ENCODE measurements at places on chromosomes 6 and 20.

DNA sequence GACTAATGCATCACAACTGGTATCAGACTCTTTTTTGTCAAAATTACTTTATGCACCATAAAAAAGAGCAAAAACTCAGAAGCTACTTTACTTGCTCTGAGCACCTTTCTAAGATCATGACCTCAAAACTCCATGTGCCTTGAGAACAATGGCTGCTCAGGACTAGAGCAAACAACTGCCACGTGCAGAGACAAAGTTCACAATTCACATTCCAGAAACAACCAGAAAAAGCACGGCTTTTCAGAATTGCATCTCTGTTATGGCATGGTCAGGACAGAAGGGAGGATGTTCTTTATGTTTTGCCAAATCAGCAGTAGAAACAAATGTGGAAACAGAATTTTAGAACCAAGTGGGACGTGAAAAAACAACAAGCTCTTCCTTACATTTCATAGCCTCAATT is 70.5 kb downstream of the CNKSR3 start:
- no peak for DNase-seq

DNA sequence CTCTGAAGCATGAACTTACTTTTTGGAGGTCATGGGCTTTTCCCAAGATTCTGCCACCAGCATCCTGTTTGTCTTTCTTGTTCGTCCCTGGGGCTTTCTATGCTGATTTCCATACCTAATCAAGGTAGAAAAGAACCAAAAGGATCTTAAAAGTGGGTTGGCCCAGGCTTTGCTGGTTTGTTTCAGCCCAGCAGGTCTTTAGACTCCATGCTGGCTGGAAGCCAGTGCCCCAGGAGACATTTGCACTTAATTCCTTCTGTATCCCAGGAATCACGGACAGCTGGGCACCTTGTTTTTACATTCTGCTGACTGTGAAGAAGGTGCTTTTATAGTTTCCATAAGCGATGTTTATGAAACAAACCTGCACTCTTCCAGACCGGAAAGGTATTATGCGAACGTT is 195.9 kb downstream of the CDH4 start:
- DNase-seq: no peak

DNA sequence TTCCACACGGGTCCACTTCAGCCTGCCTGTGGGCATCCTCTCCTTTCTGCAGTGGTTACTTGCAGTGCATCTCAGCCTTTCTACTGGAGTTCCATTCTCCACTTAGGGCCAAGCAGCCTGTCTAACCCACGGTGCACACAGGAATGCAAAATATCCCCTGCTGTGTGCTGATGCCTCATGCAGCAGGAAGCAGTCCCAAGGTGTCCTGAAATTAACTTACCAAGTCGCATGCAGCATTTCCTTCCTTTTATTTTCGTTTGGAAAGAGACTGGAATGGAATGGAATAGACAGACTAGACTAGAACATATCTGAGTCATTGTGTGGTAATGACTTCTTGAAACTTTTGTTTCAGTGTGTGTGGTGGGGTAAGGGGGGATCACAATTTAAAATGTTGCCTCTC is 25.9 kb upstream of the FOXQ1 start:
- DNase-seq: no peak

DNA sequence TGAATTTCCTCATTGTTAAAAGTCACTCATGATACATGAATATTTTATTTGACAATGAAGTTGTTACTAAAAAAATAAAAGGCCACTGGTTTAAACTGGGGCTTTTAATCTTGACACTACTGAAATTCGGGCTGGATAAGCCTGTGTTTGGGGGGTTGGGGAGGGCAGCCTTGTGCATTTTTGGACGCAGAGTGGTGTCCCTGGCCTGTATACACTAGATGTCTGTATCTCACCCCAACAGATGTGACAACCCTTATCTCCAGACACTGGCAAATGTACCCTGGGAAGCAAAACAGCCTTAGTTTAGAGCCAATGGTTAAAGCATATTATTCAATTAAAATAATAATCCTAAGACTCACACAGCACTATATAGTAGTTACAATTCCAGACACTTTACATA is 24.8 kb downstream of the MAN1A1 start:
- DNase-seq: no peak

DNA sequence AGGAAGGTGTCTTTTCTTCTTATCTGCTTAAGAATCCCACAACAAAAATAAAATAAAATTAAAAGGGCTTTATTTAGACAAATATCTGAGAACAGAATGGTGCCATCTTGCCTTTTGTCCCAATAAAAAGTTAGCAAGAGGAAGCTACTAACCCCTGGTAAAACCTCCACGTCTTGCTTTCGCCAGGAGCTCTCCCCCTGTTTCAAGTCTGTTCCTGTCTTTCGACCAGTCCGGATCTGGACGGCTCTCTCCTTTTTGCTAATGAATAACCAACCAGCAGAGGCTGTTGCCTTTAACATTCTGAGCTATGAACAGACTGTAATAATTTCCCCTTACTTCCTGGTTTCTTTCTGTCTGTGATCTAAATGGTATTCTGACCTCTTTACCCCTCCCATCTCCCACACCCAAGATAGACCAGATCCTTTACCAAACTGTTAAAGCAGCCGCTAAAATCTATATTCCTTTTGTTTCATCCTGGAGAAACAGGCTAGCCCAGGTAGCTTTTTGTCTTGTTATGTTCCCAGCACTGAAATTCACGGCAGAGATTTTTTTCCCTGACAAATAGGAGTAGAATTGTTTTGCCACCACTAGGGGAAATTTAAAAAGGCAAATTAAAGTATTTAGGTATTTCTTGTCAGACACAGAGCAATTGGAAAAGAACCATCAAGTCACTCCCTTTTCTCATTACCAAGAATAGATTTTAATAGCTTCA is at the start of gene FRK:
Gene FRK, minus strand, starts transcription at position 320 of the 712 bp plus-strand sequence. CDS start 580 bp downstream, outside the sequence.
- DNase-seq: no peak

- no peak for DNase-seq
Measured at GRCh38 chr6:45642331-45643125, 264.8 kb upstream of the SUPT3H start.

- no peak for DNase-seq
Measured at GRCh38 chr20:49595811-49596561, 28.0 kb upstream of the PTGIS start.

DNA sequence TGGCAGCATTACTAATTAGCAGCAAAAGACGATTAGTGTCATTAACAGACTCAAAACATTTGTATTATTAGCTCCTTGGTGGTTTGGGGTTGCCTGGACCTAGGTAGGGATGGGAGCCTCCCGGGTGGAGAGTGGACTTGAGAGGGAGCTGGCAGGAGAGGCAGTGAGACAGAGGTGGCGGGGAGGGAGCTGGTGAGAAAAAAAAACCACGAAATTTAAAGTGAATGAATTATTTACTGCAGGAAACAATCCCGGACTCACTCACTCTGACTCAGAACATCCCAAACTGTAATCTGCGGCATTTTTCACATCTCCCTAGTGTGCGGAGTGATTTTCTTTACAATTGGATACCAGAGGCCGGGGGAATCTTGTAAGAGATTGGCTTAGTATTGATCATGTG is 14.3 kb upstream of the CDH22 start:
- no peak for DNase-seq

DNA sequence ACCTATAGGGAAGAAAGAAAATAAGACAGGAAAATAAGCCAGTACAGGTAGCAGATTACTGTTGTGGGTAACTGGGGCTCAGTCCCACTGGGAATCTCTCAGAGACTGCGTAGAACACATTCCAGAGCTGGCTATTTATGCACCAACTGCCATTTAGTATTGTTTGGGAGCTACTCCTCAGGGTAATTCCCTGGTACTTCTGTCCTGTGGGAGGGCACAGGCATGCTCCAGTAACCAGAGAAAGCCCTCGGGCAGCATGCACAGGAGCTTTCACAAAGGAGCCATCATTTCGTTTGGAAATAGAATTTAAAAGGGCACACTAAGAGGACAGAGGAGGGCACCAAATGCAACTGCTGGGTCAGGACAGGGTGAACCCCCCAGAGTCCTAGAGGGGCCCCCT is 148.0 kb upstream of the LRFN2 start:
- DNase-seq: no peak

- DNase-seq: peak; percentile 86
Measured at GRCh38 chr6:107879941-107880340, 55.8 kb upstream of the SCML4 start.

- DNase-seq: no peak
Measured at GRCh38 chr6:158290040-158290439, 22.2 kb upstream of the TULP4 start.

- DNase-seq: peak; percentile 60
Measured at GRCh38 chr6:111057074-111057752, 30.1 kb upstream of the SLC16A10 start.

- no peak for DNase-seq
Measured at GRCh38 chr6:170130771-170131241, 160.1 kb downstream of the DLL1 start.

GRCh38 chr20:51104960-51105920 is 82.3 kb upstream of the KCNG1 start:
- DNase-seq: no peak

DNA sequence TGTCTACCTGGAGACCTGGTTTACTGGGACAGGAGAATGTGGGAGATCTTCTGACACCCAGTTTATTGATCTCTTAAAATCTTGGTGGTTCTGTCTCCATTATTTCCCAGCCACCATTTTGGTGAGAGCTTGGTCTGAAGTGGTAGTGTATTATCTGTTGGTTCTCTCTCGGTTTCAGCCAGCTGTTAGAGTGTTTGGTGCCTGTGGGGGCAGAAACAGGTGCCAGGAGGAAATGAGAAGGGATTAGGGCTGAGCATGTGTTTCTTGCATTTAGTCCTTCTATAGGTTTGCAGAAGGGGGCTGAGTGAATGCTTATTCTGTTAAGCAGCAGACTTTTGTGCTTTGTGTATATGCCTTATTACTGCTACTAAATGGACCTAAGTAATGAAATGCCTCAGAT is 9.6 kb downstream of the JARID2 start:
- DNase-seq: no peak

- no peak for DNase-seq
Measured at GRCh38 chr6:139699335-139699734, 324.9 kb upstream of the CITED2 start.

DNA sequence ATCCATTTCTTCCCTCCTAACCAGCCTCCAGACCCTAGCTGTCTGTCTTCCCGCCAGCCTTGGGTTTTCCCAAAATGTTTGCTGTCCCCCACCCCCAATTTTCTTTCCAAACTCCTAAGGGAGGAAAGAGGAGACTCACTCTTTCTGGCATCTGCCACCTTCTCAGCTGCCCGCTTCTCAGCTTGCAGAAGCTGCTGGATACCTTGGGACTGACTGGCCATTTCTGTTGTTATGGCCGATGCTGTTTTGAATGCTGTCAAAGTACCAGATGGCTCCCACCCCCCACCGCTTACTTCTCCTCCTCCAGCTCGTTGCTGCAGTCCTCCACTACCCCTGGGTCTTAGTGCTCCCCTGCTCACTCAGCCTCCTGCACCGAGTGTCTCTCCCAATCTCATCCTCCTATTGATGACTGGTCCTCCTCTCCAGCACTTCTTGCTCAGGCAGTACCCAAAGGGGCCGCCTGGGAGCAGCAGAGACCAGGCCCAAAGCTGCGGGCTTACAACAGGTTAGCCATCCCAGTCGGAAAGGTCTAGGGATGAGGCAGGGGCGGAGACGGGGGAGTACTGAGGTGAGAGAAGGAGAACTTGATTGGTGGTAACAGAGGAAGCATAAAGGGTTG is at the start of gene ATP6V1G2:
Gene ATP6V1G2, minus strand, starts transcription at position 270 of the 619 bp plus-strand sequence. Its CDS starts 49 bp downstream, at position 221.
- peak; percentile 96 for DNase-seq

GRCh38 chr6:111032484-111033140 is 50.8 kb downstream of the RPF2 start:
- DNase-seq: no peak

GRCh38 chr6:7675353-7675945 is 50.5 kb upstream of the BMP6 start:
- DNase-seq: no peak

DNA sequence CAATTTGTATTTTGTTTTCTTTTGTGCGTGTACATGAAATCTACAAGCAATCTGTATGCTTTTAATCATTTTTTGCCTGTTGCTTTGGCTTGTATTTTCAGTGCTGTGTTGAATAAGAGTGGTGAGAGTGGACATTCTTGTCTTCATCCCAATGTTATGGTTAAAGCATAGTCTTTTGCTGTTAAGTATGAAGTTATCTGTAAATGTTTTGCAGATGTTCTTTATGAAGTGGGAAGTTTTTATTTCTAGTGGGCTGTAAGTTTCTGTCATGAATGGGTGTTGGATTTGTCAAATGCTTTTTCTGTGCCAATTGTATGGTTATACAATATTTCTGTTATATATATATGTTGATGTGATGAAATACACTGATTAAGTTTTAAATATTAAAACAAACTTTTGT is 24.2 kb downstream of the ZKSCAN3 start:
- no peak for DNase-seq

GRCh38 chr20:34022151-34022838 is 28.6 kb downstream of the RALY start:
- no peak for DNase-seq

GRCh38 chr20:23091721-23092383 is 5.7 kb upstream of the CD93 start:
- DNase-seq: no peak

- no peak for DNase-seq
Measured at GRCh38 chr6:109252261-109253041, 129.8 kb downstream of the CD164 start.

DNA sequence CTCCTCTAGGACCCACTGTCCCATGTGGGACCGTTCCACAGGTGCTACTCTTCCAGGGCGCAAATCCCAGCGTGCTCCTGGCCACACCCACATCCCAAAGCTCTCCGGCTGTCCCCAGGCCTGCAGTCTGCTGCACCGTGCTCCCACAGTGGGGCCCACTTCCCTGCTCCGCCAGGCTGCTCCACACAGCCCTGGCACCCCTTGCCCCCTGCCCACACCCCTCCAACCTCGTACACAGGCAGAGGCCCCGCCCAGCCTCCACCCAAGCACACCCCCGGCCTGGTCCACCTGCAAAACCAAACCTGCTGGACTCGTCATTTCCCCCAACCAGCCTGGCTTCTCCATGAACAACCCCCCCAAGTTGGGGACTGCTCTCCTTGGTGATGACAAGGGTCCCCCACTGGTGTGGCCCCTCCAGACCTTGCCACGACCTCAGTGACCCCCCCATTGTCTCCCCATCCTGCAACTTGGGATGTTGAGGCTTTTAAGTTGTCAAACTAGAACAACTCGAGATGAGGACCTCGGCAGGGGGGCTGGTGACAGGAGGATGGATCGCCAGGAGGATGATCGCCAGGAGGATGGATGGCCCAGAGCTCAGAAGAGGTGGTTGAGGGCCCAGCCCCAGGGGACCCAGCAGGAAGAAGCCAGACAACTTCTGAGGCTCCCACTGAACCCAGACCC is 27.1 kb downstream of the YTHDF1 start:
- DNase-seq: no peak

GRCh38 chr6:60991427-60992028 is 1294.5 kb downstream of the KHDRBS2 start:
- no peak for DNase-seq

GRCh38 chr6:91717094-91717493 is 1130.2 kb upstream of the MAP3K7 start:
- DNase-seq: no peak
